ENCODE measurements at places on chromosomes 11 and 22.
A peak's percentile ranks its signal among the peaks of the same experiment; 100 is the strongest.

- peak; percentile 65 for DNase-seq
- H3K4me3 ChIP-seq: no peak overlapping the region
- no peaks in the 10 kb centered on the region for H3K36me3 ChIP-seq
- peaks cover 5% of the 10 kb centered on the region for H3K27me3 ChIP-seq
- H3K27ac ChIP-seq: no peak overlapping the region
- H3K4me1 ChIP-seq: no peaks in the 10 kb centered on the region
Measured at GRCh38 chr11:120801801-120802689, 221.9 kb upstream of the TBCEL start.

DNA sequence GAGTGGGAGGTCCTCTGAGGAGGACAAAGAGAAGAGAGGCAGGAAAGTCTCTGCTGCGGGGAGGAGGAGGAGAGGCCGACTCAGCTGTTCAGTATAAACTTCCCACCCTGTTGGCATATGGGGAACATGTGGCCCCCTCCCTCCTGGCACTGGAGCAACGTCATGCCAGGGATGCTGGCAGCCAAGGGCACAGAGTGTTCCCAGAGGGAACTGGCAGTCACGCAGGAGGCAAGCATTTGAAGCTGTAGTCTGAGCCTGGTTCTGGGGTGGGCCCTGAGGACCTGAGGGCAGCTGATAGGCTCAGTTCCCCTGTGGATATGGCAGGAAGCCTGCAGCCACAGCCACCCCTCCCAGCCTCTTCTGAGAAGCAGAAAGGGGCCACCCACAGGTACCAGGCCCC, 67.1 kb upstream of the TSPAN18 start:
- H3K4me3 ChIP-seq: no peak overlapping the region
- no peak overlapping the region for H3K27ac ChIP-seq
- no peaks in the 10 kb centered on the region for H3K4me1 ChIP-seq
- no peaks in the 10 kb centered on the region for H3K27me3 ChIP-seq

GRCh38 chr22:37884420-37884819, 21.7 kb upstream of the MICALL1 start:
- H3K27me3 ChIP-seq: no peaks in the 10 kb centered on the region
- DNase-seq: no peak
- H3K27ac ChIP-seq: no peak overlapping the region
- peaks cover 72% of the 10 kb centered on the region for H3K36me3 ChIP-seq
- H3K4me3 ChIP-seq: no peak overlapping the region
- peaks cover 3% of the 10 kb centered on the region for H3K4me1 ChIP-seq

DNA sequence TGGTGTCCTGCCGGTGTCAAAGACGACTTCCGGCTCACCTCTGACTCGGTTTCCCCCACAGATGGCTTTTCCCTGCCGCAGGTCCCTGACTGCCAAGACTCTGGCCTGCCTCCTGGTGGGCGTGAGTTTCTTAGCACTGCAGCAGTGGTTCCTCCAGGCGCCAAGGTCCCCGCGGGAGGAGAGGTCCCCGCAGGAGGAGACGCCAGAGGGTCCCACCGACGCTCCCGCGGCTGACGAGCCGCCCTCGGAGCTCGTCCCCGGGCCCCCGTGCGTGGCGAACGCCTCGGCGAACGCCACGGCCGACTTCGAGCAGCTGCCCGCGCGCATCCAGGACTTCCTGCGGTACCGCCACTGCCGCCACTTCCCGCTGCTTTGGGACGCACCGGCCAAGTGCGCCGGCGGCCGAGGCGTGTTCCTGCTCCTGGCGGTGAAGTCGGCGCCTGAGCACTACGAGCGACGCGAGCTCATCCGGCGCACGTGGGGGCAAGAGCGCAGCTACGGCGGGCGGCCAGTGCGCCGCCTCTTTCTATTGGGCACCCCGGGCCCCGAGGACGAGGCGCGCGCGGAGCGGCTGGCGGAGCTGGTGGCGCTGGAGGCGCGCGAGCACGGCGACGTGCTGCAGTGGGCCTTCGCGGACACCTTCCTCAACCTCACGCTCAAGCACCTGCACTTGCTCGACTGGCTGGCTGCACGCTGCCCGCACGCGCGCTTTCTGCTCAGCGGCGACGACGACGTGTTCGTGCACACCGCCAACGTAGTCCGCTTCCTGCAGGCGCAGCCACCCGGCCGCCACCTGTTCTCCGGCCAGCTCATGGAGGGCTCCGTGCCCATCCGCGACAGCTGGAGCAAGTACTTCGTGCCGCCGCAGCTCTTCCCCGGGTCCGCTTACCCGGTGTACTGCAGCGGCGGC, 5.5 kb downstream of the B3GNT6 start:
- H3K4me1 ChIP-seq: no peaks in the 10 kb centered on the region
- no peaks in the 10 kb centered on the region for H3K36me3 ChIP-seq
- no peaks in the 10 kb centered on the region for H3K27me3 ChIP-seq

DNA sequence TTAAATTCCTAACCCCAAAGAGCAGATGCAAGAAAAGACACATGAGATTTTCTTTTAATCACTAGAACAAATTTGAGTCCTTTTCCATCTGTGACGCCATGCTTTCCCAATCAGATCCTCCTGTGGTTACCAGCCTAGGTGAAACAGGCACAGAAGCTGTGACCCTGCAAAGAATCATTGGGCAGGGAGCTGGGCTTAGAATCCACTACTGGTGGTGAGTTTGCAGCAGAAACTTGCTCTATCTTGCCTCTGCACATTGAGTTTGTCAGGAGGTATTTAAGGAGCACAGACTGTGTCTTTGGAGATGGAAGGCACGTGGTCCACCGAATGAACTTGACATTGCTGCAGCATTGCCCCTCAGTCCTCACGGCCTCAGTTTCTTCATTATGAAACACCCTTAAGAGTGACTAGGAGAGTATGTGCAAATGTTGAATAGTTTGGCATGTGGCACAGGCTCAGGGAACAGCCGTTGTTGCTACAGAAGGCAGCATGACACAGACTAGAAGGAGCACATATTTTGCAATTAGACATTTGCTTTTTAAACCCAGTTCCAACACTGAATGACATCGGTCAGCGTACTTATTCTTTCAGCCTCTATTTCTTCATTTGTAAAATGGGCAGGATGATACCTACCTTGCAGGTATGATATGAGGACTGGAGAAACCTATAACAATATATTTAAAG, 127.6 kb downstream of the DBX1 start:
- H3K36me3 ChIP-seq: no peaks in the 10 kb centered on the region
- no peaks in the 10 kb centered on the region for H3K4me1 ChIP-seq
- no peak overlapping the region for H3K4me3 ChIP-seq
- no peak for DNase-seq

DNA sequence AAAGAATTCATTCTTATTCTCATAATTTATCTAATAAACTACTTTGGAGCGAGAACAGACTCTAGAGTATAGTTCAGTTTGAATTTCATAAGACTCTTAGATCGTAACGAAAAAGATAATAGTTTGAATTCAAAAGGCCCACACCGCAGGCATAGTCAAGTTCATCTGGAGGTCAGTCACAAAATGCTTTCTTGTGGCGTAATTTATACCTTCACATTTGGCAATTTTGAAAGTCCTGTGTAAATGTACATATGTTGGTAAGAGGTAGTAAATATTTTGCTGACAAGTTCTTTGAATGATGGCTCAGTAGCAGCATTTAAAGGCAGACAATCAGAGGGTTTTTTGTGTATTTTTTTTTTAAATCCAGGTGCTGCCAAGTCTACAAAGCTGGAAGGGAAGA, 88.1 kb downstream of the TEAD1 start:
- H3K27ac ChIP-seq: no peak overlapping the region
- H3K36me3 ChIP-seq: peaks cover 5% of the 10 kb centered on the region
- peaks cover 19% of the 10 kb centered on the region for H3K4me1 ChIP-seq
- H3K4me3 ChIP-seq: no peak overlapping the region

DNA sequence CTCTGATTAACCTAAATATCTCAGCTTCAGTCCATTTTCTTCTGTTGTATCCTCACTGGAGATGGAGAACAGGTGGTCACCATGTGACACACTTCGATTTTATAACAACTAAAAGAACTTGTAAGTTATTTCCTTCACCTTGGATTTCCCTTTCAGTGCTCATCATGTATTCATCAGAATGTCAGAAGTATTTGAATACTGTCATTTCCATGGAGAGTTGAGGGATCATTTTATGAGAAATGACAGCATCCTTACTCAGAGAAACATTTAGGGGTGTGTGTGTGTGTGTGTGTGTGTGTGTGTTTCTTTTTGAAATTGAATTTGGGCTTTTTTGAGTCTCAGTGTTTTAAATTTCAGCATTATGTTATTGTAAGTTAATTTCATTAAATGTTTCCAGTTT, 205.8 kb downstream of the ARHGAP42 start:
- H3K27ac ChIP-seq: no peak overlapping the region
- DNase-seq: no peak
- H3K27me3 ChIP-seq: no peaks in the 10 kb centered on the region

DNA sequence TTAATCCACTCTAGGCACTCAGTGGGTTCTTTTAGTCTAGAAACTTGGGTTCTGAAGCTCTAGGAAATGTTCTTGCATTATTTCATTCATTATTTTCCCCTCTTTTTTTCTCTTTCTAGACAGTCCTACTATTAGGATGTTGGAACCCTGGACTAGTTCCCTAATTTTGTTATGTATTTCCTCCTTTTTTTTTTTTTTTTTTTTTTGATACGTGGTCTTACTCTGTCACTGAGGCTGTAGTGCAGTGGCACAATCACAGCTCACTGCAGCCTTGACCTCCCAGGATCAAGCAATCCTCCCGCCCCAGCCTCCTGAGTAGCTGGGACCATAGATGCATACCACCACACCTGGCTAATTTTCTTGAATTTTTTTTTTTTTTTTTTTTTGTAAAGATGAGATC, 9.4 kb downstream of the UPB1 start:
- no peak overlapping the region for H3K27ac ChIP-seq
- H3K36me3 ChIP-seq: no peaks in the 10 kb centered on the region
- no peak for DNase-seq
- peaks cover 6% of the 10 kb centered on the region for H3K4me1 ChIP-seq
- no peaks in the 10 kb centered on the region for H3K27me3 ChIP-seq
- no peak overlapping the region for H3K4me3 ChIP-seq

DNA sequence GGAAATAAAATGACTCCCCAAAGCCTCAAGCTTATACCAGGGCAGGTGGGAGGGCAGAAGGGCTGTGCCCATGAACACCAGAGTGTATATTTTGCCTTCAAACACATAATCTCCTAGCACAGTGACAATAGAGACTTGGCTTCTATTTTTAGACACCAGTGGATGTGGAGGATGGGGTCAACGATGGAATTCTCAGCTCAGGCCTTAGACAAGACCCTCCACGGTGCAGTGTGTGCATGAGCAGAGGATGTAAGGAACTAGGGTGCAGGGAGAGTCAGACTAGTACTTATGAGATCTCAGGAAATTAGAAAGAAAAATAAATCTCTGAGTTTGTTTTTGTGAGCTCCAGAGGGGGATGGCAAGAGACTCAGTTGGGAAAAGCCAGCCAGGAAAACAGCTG, 113.6 kb upstream of the CADM1 start:
- no peak overlapping the region for H3K27ac ChIP-seq
- no peaks in the 10 kb centered on the region for H3K27me3 ChIP-seq
- no peak overlapping the region for H3K4me3 ChIP-seq
- no peaks in the 10 kb centered on the region for H3K4me1 ChIP-seq
- DNase-seq: no peak

GRCh38 chr11:13052130-13052571, 43.0 kb downstream of the RASSF10 start:
- no peak for DNase-seq
- H3K4me3 ChIP-seq: no peak overlapping the region
- no peaks in the 10 kb centered on the region for H3K36me3 ChIP-seq
- peaks cover 18% of the 10 kb centered on the region for H3K27me3 ChIP-seq
- H3K27ac ChIP-seq: no peak overlapping the region
- no peaks in the 10 kb centered on the region for H3K4me1 ChIP-seq

DNA sequence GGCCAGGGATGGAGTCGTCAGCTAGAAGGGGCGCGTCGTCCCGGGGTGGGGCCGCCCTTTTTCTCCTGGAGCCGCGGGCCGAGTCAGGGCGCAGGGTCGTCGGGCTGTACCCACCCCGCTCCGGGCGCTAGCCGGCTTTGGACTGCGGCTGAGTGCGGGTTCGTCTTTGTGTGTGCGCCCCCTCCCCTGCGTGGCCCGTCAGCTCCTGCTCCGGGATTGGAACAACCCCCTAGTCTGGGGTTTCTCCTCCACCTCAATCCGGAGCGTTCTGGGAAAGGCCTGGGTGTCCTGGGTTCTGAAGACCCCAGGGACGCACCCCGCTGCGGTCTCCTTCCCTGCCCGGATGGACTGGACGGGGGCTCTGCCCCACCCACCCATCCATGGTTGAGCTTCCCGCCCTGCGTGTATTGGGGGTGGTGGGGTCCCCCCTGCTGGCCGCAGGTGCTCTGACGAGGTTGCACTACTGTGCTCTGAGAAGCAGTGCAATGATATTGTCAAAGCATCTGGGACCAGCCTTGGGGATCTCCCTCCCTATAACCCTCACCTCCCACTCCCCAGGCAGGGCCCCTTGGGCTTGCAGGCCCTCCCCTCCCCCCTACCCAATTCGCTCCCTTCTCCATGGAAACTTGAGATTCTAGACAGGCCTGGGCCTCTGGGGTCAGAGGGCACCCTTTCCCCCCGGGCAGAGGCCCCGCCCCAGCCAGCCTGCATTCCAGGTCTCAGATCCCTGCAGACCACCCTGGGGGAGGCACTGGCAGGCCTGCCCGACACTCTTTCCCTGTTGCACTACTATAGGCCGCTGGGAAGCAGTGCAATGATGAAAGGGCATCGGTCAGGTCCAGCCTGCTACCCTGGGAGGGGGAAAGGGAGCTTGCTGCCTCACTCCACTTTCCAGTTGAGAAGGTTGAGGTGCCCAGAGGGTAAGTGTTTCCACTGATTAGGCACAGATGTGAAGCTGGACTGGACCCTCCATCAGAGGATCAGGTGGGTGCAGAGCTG, 10.7 kb downstream of the SDF2L1 start:
- H3K27me3 ChIP-seq: no peaks in the 10 kb centered on the region
- peak overlapping the region; percentile 73 for H3K27ac ChIP-seq
- DNase-seq: no peak
- H3K4me1 ChIP-seq: peaks cover 6% of the 10 kb centered on the region

DNA sequence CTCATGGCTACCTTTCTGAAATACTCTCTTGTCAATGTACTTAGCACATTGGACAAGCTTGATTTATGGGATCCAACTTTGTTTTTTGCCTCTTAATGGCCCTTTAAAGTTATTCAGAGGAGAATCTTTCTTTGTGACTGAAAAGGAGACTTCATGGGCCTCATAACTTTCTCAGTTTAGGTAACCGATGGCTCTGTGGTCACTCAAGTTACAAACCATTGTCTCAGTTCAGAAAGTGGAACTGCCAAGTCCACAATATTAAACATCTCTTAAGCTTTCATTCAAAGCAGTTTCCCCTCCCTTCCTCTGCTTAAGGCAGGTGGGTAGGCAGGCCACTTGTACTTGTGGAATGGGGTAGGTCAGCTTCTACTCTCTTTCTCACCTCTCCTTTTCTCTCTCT, 12.3 kb upstream of the ARL14EP start:
- no peak for DNase-seq
- no peak overlapping the region for H3K27ac ChIP-seq
- H3K36me3 ChIP-seq: no peaks in the 10 kb centered on the region
- peaks cover 26% of the 10 kb centered on the region for H3K27me3 ChIP-seq

- no peak for DNase-seq
- H3K4me3 ChIP-seq: no peak overlapping the region
- no peak overlapping the region for H3K27ac ChIP-seq
Measured at GRCh38 chr11:61297746-61298145, 2.6 kb upstream of the VWCE start.
